Epithelial cell of proximal tubule (primary cell): ENCODE measurements at places on chromosomes 6 and 20. TPM values are rescaled to one million over a fixed set of nuclear protein-coding genes. Genes with fewer than 3 reads are reported as not detected.

DNA sequence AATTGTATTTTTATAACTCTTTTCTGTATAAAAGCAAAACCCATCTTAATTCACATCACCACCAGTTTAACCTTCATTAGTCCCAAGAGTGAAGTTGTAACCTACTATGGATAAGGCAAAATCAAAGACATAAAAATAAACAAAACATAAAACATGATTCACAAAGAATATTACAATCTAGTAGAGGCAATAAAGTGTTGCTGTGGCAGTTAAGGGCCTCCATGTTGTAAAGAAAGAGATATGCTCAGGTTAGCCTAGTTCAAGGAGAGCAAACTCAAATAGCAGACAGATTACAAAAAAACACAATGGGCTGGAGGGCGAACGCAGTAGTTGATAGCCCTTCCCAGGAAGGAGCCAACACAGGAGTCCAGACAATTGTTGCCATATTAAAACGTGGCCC lies 13.4 kb downstream of the LGSN start:
- no peak for DNase-seq

DNA sequence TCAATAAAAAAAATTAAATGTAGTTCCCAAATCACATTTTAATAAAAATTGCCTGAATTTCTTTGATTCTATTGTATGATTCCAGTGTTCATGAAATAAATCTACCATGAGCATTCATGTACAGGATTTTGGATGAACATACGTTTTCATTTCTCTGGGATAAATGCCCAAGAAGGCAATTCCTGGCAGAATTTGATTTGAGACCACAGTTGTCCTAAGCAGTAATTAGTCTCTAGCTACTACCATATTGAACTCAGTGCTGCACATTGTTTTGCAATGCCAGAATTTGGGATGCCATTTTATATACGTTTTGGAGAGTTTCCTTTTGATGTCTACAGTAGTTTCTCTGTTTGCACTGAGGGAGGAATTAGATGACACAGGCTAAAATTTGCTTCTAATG lies 265.3 kb upstream of the HS3ST5 start:
- DNase-seq: no peak

DNA sequence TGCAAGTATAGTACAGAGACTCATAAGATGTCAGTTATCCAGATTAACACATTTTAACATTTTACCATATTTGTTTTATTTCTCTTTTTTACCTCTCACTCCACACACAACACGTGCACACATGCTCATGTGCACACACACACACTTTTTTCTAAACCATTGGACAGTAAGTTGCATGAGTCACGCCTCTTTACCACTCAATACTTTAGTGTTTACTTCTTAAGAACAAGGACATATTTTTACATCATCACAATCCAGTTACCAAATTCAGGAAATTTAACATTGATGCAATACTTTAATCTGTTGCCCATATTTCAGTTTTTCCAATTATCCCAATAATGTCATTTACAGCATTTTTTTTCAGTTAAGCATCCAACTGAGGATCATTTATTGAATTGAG lies 109.0 kb downstream of the RIN2 start:
- DNase-seq: no peak

- DNase-seq: no peak
These were observed 8.7 kb upstream of the MYBL2 start for GRCh38 chr20:43658069-43658722.

DNA sequence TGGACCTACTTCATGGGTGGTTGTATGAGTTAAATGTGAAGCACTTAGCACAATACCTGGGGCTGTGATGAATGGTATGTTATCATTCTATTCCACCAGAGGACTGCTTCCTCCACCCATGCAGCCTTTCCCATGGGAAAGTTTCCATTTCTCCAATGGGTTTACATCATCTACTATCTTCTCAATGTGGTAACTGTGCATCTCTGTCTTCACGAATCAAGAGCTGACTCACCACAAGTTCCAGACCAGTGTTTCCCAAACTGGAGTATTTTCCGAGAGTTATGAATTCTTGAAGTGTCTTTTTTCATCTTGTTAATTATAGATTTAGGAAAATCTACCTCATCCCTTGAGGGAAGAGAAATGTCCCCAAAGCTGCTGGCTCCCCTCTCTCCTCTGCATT lies 182.8 kb downstream of the UNC5CL start:
- no peak for DNase-seq

GRCh38 chr20:39646874-39647413 lies 684.8 kb downstream of the DHX35 start:
- DNase-seq: no peak

GRCh38 chr6:167304912-167305311 lies 13.8 kb downstream of the UNC93A start:
- no peak for DNase-seq

DNA sequence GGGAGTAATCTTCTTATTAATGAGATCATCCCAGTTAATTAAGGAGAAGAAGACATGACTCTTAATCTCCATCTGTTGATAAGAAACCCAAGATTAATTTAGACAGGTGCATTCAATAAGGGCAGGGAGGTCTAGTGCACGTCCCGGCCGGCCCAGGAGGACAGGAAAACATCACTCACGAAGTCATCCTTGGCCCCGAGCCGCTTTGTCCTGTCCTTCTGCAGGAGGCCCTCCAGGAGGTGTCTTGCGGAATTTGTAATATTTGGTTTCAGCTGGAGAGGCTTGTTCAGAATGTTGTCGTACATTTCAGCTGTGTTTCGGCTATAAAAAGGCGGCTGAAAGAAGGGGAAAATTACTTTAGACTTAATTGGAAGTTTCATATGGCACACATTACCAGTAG lies 118.4 kb upstream of the SLC2A12 start:
- no peak for DNase-seq

DNA sequence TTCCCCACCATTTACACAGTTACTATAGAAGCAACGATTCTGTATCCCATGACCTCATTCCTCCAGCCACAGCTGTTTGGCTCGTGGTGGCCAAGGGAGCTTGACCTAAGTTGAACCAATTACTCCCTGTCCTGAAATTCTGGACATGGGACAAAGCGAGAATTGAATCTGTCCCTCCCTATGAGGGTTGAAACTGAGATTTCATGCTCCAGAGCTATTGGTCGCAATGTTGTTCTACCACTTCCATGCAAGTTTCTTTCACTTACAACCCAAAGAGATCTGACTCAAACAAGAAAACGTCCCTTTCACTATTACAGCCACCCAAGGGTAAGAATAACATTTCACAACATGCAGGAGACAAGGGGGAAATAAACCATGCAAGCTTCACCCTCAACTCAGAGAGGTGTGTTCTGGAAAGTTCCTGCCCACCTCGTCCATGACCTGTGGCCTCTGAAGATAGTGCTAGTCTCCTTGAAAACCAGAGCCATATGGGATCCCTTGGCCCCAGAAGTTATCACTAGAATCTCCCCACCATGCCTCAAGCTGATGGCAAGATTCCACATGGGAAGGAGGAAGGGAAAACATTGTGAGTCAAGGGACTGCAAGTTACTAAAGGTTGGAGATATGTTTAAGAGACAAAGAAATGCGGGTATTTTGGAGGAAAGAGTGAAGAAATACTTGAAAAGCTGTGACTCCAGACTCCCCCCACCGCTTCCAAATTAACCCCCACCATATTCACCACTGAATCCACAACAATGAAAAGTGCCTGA lies 74.5 kb upstream of the SRSF6 start:
- no peak for DNase-seq

GRCh38 chr6:15462717-15463525 lies 199.9 kb downstream of the DTNBP1 start:
- no peak for DNase-seq

DNA sequence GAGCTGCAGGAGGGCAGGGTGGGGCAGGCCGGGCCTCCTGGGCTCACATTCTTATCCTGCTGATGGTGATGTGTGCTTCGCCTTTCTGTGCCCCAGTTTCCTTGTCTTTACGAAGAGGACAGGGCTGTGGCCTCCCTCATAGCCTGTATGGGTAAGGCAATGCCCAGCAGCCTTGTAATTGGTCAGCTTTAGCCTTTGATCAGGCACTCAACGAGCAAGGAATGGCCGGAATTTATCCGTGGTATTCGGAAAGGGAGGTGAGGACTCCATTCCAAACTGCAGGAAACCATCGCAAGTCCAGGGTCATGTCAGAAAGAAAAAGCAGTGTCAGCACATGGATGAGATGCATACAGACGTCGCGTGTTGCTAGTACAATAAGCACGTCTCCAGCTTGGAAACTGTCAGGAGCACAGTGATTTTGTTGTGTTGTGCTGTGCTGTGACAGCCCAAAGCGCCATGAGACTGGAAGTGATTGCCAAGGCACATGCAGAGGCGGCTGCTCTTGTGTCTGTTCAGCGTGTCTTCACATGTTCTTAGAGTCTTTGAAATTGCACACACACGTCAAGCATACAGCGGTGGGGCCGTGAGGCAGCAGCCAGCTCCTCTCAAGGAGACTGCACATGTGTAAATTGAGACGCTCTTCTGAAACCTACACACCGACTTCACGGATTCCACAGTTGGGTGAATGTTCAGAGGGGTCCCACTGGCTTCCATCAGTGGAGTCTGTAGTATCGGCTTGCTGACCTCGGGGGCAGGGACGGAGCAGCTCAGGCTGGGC lies 6.2 kb downstream of the SS18L1 start:
- no peak for DNase-seq

GRCh38 chr6:134345789-134346188 lies 27.9 kb upstream of the SGK1 start:
- no peak for DNase-seq

DNA sequence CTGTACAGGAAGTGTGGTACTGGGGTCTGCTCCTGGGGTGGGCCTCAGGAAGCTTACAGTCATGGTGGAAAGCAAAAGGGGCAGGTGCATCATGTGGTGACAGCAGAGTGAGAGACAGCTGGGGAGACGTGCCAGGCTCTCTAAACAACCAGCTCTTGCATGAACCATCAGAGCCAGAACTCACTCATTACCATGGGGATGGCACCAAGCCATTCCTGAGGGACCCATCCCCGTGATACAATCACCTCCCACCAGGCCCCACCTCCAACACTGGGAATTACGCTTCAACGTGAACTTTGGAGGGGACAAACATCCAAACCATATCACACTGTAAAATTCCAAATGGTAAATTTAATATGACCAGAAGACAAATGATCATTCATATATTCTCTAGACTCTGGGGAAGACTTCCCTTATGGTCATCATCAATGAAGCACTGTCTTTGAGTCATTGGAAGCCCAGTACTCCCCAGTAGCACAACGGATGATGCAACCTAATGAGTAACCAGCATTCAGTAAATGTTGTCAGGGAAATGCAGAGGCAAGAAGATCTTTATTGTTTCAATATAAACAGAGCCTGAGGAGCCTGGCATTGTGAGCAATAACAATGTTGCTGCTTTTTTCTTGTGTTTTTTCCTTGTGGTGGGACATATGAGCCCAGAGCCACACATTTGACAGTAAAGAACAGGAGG lies 48.2 kb upstream of the RALY start:
- DNase-seq: peak; percentile 35

GRCh38 chr6:147081076-147081609 lies 123.1 kb upstream of the STXBP5 start:
- DNase-seq: no peak

DNA sequence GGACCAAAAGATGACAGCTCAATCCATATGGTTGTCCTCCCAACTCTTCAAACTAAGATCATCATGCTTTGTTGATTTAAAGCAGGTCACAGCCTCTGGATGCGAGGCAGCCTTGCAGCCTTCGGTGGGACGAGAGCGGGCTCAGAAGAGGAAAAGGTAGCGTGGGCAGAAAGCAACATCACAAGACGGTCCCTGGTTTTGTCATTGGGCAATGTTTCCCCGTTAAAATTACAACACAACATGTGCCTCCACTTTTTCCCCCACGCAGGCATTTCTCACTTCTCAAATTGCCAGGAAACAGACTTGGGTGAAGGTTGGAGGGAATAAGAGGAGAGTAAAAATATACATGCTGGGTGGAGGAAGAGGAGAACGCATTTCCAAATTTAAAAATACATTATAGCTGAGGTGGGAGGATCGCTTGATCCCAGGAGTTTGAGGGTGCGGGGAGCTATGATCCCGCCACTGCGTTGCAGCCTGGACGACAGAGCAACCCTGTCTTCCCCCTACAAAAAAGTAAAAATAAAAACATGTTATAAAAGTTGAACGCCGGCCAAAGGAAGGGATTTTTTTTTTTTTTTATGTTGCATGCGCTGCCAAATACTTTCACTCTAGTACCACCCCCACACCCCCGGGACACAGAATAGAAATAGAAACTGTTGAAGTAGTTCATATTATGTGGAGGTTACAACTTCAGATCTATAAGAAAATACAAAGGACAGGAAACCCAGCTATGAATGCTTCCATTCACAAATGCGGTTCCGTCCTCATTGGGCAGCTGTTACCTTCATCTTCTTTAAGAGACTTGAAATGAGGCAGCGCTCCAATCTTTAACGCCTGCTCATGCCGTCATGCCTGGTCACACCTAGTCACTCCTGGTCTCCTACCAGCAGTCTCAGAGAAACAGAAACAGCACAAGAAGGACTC lies 13.9 kb upstream of the NAA20 start:
- no peak for DNase-seq

GRCh38 chr6:139909992-139910391 lies 535.5 kb upstream of the CITED2 start:
- no peak for DNase-seq

- DNase-seq: no peak
These were observed 142.5 kb upstream of the HDDC2 start for GRCh38 chr6:125444006-125444923.

DNA sequence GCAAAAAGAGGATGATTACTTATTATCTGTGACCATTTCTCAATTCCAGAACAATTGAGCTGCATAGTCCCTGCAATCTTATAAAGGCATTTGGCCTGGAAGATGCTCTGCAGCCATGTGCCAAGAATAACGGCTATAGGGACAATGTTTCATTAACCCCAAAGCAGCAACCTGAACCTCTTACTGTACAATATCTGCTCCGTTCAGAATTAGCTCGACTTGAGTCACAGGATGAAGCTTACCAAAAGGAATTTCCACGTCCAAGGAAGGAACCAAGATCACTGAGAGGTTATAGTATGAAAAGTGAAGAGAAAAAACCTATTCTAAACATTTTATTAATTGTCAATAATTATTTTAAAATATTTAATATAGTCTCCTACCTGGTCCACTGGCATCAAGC lies 167.3 kb upstream of the GMDS start:
- no peak for DNase-seq

GRCh38 chr6:86516087-86516486 lies 421.2 kb upstream of the HTR1E start:
- no peak for DNase-seq

SLC18B1 gene
- 3.4 and 5.4 TPM in 2 replicates for total RNA-seq

CD93 gene
- total RNA-seq: 0.06 and 0.07 TPM in 2 replicates

APOBEC2 gene
- total RNA-seq: not detected in 2 replicates

DDO gene
- 0.07 TPM in 1 of 2 replicates, not detected in the other for total RNA-seq

ELOVL2 gene
- 1.3 and 1.4 TPM in 2 replicates for total RNA-seq

TCEA2 gene
- 11.9 and 14.6 TPM in 2 replicates for total RNA-seq

CLVS2 gene
- total RNA-seq: not detected in 2 replicates

SMLR1 gene
- not detected in 2 replicates for total RNA-seq

GRIK2 gene
- total RNA-seq: 0.86 TPM in 1 of 2 replicates, not detected in the other

CYP39A1 gene
- 1.3 and 1.7 TPM in 2 replicates for total RNA-seq

LTA gene
- not detected in 2 replicates for total RNA-seq
